ENCODE measurements at places on chromosomes 7 and 10.
A peak's percentile ranks its signal among the peaks of the same experiment; 100 is the strongest.

- no peak for DNase-seq
These were observed 49.9 kb upstream of the RNF148 start for GRCh38 chr7:122752583-122752982.

GRCh38 chr10:75189266-75190096, 21.1 kb upstream of the VDAC2 start:
- no peak for DNase-seq

DNA sequence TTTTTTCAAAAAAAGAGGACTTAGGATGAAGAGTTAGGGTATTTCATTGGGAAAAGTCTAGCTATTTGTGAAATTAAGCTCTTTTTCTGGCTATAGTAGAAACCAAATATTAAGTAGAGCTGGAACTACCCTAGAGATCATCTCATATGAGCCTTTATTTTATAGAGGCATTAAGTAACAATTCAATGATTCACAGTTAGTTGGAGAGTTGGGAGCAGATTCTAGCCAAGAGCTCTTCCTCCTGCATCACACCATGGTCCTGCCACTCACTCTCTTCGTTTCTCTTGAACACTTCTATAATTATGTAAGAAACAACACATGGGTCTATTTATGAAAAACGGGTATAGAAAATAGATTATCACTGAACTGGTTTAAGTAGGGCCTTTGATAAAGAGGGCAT, 76.1 kb upstream of the ANK3 start:
- no peak for DNase-seq

- DNase-seq: no peak
These were observed 52.3 kb upstream of the PIP4K2A start for GRCh38 chr10:22766693-22767092.

DNA sequence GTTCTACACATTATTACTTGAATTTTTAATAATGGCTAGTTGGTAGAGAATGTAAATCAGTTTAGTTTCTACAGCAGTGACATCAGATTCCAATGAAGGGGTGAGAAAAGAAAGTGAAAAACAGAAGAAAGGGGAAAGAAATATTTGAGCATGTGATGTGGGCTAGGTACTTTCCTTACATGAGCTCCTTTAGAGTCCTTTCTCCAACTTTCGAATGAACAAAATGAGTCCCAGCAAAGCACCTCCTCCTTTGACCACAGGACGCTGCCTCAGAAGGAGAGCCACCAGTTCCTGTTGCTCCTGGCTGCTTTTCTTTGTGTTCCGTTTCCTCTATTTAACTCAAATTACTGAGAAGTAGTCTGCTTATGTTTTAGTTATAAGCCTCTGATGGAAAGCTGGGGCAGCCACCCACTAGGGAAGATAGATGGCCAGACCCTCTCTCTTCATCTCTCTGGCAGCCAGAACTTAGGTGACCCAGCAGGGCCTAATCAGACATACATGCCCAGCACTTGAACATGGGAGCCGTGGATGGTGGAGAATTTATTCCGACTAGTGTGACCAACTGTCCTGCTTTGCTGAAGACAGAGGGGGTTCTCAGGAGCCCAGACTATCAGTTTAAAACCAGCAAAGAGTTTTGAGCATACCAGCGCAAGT, 82.4 kb upstream of the NME8 start:
- peak; percentile 13 for DNase-seq

DNA sequence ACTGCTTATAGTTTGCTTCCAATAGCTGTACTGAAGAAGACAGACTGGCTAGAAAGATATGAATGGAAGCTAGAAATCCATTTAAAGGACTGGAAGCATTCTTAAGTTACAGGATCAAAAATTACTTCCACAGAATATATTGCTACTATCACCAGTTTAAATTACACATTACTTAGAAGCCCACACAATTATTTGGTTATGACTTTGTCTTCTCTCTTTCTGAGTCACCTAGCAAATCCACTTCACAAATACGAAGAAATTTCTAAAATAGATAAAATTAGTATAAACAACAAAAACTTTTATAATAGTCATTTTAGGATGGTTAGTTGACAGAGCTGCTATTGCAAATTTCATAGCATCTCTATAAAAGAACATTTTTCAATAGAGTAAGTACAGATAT, 108.1 kb downstream of the SNX13 start:
- no peak for DNase-seq

DNA sequence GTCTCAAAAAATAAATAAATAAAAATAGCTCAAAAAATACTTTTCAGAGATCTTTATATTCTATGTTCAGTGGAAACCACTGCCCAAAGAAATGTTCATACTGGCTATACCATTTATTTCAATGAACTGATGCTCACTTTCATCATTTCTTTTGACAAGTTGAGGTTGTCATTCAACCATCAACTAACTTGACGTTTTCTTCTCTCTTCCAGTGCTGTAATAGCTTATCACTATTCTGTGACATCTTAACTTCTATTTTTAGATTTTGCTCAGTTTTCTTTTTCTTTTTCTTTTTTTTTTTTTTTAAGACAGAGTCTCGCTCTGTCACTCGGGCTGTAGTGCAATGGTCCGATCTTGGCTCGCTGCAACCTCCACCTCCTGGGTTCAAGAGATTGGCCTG, 8.7 kb upstream of the CTAGE4 start:
- DNase-seq: no peak

Measured in GM19239 (cell line).